ENCODE measurements at places on chromosomes 13 and 19.

DNA sequence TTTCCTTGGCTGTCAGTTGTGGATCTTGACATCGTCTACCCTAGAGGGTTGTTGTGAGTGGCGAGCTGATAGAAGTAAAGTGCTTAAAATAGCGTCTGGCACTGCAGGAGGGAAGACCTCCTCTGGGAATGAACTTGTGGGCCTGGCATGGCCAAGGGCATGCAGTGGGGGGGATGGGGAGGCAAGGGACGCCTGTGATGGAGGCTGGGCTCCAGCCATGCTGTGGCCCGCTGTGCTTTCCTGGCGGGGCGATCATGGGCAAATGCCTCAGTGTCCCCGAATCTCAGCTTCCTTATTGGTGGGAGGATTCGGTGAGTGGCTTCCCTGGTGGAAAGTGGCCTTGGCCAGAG lies 10.7 kb downstream of the CARM1 start:
- DNase-seq, result no peak

GRCh38 chr13:108346376-108346775 lies 76.9 kb downstream of the TNFSF13B start:
- no peak for DNase-seq

GRCh38 chr19:54551293-54551692 lies 22.3 kb upstream of the LILRA2 start:
- no peak for DNase-seq

GRCh38 chr13:50080203-50080910 lies 65.1 kb downstream of the KCNRG start:
- no peak for DNase-seq

DNA sequence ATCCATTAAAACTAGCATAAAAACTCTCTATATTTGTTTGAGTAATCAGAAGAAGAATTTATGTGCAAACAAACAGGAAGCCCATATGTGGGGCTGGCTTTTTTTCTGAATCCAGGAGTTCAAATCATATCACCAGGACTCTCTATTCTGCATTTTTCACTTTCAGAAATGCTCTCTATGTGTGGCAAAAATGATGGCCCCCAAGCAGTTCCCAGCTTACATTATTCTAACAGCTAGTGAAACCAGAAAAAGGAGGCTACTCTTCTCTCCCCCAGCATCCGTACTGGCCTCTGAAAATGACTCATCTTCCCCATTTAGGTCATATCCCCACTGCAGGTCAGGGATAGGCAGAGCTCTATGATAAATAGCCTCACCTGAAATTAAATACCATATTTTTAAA lies 20.4 kb downstream of the RBM26 start:
- DNase-seq, result no peak

DNA sequence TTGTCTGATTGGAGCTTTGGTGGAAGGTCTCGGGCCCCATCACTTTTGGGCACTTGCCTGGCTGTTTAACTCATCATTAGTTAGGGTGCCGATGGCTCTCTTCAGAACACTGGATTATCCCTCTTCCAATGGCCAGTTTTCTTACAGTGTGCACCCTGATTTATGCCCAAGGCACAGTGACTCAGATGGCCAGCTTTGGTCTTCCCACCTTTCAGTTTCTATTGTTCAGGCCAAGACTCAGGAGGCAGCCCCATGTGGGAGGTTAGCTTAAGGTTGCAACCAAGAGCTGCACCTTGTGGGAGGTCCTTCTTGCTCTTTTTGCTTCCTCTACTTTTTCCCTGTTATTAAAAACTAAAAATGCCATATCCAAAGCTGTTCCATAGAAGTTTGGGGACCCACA lies 121.0 kb upstream of the ZNF91 start:
- DNase-seq, result no peak

DNA sequence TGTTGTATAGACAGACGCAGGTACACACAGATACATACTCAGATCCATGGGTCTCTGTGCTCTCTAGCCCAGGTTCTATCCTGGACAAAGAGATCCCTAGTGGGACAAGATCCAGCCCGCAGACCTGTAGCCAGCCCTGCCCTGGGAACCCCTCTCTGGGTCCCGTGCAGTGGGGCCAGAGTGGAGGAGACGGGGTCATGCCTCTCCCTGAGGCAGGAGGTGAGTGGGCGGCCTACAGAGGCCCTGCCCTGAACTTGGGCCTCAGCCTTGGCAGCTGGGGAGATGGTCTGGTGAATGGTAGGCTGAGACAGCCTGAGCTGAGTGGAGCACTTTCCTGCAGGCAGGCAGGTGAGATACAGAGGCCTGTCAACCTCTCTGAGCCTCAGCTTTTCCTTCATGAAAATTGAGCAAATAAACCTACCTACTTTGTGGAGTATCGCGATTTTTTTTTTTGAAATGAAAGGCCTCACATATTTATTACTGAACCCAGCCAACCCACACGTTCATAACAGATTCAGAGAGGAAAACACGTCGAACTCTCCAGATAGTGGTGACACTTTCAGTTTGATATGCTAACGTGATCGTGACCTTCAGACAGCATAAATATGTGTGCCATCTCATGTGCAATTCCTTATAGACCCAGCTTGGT lies 3.4 kb upstream of the JUND start:
- peak; percentile 82 for DNase-seq

GRCh38 chr13:31201341-31202031 lies 1.7 kb downstream of the B3GLCT start:
- DNase-seq, result no peak

DNA sequence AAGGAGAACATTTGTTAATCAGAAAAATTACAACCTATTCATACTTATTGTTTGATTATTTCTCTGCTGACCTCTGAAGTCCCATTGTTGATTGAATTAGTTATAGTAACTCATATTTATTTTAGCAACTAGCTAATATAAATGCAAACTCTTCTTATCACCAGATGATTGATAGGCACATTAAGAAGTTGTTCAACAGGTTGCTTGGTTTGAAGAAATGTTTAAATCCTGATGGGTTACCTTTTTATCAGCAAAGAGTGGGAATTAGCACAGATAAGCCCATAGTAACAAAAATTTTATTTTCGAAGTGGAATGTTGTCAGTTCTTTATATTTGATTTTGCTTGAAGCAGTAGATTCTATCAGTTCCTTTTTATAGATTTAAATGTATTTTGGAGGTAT lies 44.4 kb downstream of the KLF5 start:
- no peak for DNase-seq

DNA sequence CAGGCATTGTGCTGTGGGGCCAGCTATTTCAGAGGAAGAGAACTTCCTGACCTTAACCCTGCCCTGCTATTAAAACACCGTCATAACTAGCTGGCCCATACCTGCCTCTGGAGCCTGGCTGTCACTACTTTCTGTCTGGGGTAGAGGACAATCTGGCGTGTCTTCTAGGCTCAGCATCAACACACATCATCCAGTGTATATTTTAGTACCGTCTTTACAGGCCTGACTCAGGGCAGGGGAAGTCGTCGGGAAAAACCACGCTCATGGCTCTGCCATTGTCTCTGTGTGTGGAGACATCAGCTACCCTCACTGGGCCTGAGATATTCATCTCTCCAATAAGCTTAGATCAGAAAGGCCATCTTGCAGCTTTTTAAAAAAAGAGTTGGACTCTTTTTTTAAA lies 151.1 kb downstream of the KATNAL1 start:
- no peak for DNase-seq

- DNase-seq, result no peak
These were observed 11.0 kb downstream of the ZNF333 start for GRCh38 chr19:14700711-14701375.

DNA sequence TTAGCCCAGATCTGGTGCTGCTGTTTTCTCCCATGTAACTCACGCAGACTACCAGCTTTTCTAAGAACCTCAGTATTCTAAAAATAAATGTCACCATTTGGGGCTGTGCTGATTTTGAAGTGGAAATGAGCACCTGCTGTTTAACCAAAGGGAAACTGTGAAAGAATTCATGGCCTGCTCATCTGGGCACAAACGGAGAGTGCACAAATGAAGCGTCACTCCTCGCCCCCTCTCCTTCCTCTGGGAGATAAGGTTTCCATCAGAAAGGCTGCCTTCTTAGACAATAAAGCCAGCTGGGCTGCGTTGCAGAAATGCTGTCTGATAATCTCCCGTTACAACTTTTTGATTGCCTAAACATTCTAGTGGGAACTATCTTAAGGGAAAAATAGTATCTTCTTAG lies 73.7 kb upstream of the SLC15A1 start:
- no peak for DNase-seq

DNA sequence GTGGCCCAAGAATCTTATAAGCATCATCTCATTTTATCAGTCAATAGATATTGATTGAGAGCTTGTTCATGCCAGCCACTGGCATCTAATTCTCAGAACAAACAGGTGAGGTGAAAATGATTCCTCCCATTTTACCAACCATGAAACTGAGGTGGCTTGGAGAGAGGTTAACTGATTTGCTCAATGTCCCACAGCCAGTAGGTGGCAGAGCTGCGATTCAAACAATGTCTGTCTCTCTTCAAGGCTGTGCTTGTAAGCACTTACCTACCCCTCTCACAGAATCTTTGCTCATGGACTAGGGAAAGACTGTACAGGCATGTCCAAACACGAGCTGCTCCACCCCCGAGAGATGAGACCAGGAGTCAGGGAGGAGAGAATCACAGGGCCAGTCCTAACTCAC lies 21.5 kb upstream of the GSX1 start:
- no peak for DNase-seq

GRCh38 chr13:35699825-35700510 lies 223.5 kb upstream of the MAB21L1 start:
- no peak for DNase-seq

DNA sequence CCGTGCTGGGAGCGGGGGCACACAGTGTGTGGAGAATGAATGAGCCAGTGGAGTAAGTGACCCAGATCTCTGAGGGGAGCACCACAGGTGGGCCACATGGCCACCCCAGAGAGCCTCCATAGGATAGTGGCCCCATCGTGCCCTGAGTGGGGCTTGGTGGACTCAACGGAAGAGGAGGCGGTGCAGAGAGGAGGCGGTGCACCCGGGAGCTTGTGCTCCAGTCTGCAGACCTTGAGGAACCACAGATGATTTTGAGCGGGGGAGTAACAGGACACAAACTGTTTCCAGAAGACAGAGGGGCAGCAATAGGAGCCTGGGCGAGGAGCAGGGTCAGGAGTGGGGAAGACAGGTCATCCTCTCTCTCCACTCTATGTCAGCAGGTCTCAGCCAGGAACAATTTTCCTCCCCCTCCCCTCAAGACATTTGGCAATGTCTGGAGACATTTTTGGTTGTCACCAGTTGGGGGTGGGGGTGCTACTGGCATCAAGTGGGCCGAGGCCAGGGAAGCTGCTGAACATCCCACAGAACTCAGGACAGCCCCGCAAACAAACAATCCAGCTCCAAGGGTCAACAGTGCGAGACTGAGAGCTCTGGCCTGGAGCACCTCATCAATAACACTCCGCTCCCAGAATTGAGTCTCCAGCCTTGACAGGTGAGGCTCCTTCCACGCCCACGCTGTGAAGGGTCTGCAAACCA lies 182.2 kb downstream of the USP12 start:
- DNase-seq, result no peak

DNA sequence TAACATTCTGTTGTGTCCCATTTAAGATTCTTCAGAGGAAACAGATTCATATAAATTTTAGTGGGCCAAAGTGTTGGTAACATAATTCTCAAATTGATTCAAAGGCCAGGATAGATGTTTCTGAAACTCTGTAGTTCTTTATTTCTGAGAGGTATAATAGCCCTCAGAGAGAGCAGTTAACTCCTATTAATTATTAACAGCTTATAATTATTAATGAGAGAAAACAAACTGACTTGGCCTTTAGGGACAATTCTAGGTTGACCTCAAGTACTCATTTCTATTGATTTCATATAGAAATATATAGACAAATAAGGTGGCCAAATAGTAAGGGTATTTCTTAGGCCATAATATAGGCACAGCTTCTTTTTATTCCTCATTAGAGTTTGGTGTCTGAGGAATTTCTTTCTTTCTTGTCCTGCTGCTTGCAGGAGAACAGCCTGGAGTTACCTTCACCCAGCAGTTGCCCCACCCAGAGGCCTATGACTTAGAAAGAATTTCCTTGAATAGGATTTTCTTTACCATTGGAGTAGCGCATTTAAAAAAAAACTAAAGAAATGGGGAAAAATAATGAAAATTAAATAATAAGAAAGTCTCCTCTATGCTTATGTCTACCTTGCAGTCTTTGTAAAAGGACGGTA lies 1430.1 kb upstream of the SPRY2 start:
- no peak for DNase-seq

- DNase-seq, result no peak
These were observed 208.0 kb downstream of the DLEU7 start for GRCh38 chr13:50635504-50635903.

DNA sequence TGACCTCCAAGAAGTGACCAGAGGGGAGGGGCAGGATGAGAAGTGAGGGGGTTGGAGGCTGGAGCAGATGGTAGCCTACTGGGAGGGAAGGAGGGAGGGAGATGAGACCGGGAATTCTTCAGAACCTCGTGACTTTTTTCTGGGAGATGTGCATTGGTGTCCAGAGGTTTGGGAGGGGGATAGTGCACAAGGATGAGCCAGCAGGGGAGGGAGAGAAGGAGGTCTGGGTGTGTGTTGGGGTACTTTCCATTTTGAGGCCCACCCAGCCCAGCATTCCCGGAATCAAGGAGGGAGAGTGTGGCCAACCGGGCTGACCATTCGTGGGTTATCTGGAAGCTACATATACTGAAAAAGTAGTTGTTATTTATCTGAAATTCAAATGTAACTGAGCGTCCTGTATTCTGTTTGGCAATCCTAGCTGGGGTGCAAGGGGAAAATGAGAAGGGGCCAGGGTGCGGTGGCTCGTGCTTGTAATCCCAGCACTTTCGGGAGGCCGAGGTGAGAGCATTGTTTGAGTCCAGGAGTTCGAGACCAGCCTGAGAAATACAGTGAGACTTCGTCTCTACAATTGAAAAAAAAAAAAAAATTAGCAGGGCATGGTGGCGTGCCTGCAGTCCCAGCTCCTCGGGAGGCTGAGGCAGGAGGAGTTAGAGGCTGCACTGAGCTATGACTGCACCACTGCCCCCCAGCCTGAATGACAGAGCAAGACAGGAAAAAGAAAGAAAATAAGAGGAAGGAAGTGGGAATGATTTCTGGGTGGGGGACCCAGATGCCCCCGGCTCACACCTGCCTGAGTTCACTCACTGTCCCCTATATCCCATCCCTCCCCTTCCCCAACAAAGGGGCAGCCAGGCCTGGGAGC lies 4.4 kb upstream of the C3 start:
- no peak for DNase-seq

DNA sequence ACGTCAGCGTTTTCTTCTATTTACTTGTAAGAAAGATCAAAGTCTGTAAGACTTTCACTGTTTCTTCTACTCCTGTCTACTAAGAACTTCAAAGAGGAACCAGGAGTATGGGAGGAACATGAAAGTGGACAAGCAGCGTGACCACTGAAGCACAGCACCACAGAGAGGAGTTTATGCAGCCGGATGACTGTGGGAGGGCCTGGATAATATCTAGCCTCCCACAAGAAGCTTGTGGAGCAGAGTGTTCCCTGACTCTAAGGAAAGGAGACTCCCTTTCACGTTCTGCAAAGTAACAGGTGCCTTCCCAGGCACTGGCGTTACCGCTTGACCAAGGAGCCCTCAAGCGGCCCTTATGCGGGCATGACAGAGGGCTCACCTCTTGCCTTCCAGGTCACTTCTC lies 83.6 kb upstream of the PDCD5 start:
- DNase-seq, result no peak

- DNase-seq, result no peak
These were observed 26.8 kb upstream of the STARD13 start for GRCh38 chr13:33312150-33312860.

- no peak for DNase-seq
These were observed 271.4 kb downstream of the NALCN start for GRCh38 chr13:101144808-101145419.

- DNase-seq, result no peak
These were observed 1.6 kb downstream of the GPC5 start for GRCh38 chr13:91400063-91400399.
